ENCODE measurements at places on chromosomes 4 and X.

- DNase-seq, result no peak
These were observed 26.3 kb upstream of the TMEM131L start for GRCh38 chr4:153439831-153440230.

DNA sequence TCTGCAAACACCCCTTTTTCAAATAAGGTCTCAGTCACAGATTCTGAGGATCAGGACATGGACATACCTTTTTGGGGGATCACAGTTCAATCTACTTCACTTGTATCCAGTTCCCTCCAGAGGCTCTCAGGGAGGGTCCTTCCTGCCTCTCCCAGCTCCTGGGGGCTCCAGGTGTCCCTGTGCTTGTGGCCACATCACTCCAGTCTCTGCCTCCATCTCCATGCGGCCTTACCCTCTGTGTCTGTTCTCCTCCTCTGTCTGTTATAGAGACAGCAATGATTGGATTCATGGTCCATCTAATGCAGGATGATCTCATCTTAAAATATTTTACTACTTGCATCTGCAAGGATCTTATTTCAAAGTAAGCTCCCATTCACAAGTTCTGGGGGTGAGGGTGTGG lies 269.6 kb downstream of the ASMT start:
- DNase-seq, result no peak

DNA sequence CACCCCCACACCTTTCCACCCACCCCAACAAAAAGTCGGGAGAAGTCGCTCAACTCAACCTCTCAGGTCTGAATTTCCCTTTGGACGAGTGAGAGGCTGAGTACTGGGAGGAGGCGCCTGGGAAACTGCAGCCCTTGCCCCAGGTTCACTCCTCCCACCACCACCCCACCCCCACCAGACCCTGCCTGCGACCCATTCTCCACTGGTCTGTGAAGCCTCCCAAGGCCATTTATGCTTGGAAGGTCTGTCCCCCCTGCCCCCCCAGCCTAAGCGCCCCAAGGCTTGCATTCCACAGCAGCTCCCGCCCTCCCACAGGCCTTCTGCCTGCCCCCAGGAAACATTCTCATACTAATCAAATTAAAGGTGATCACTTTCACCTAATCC lies 27.2 kb downstream of the ELF4 start:
- DNase-seq, result no peak

GRCh38 chr4:123740236-123740635 lies 343.6 kb downstream of the SPRY1 start:
- no peak for DNase-seq
